Small intestine (tissue), 16 donors: ENCODE measurements at places on chromosomes 3 and 15. TPM values are rescaled to one million over a fixed set of nuclear protein-coding genes. Genes with fewer than 3 reads are reported as not detected.
A peak's percentile ranks its signal among the peaks of the same experiment; 100 is the strongest.

- H3K4me1 ChIP-seq = no peaks in the 10 kb centered on the region
- DNase-seq = no peak
- no peaks in the 10 kb centered on the region for H3K27me3 ChIP-seq
- no peak overlapping the region for H3K4me3 ChIP-seq
- H3K36me3 ChIP-seq = no peaks in the 10 kb centered on the region
- no peak overlapping the region for H3K27ac ChIP-seq
Observed at GRCh38 chr15:48765022-48765421, 45.8 kb downstream of the CEP152 start.

DNA sequence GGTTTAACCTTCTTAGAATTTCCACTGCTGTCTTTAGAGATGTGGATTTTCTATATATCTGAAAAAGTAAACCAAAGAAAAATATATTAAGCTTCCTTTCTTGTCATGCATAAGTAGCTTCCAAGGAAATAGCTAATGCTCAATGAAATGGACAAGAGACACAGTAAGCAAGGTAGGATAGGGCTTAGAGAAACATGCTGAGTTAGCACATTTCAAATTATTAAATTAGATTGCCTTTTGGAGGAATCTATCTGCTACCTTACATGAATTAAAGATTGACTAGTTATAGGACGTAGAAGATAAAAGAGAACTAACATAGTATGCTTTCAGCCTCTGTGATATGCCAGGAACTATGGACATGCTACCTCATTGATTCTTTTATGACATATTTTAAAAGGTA is 824.6 kb downstream of the TUSC7 start:
- no peaks in the 10 kb centered on the region for H3K36me3 ChIP-seq
- no peaks in the 10 kb centered on the region for H3K27me3 ChIP-seq
- no peak for DNase-seq
- no peak overlapping the region for H3K27ac ChIP-seq
- H3K4me1 ChIP-seq = no peaks in the 10 kb centered on the region

DNA sequence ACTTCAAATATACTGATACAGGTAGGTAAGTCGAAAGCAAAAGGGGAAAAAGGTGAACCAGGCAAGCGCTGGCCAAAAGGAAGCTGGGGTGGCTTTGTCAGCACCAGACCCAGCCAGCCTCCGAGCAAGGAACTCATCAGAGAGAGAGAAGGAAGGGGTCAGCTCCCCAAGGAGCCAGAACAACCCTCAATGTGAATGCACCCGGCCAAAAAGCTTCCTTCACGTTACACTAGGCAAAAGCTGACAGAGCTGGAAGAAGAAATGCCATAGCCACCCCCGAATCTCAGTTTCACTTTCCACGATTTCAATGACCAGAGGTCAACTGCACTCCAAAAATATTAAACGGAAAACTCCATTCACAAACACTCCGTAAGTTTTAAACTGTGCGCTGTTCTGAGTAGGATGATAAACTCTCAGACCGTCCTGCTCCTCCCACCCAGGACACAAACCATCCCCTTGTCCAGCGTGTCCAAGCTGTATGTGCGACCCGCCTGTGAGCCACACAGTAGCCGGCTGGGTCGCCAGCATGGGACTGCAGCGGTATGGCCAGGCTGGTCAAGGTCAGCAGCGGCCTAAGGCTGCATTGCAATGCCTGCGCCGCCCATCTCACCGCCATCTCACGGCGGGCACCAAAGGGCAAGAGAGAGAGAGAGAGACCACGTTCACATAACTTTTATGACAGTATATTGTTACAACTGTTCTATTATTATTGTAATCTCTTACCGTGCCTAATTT is 29.7 kb downstream of the CYFIP1 start:
- H3K4me3 ChIP-seq = no peak overlapping the region
- DNase-seq = no peak
- peak overlapping the region; percentile 41 for H3K27ac ChIP-seq
- no peaks in the 10 kb centered on the region for H3K36me3 ChIP-seq

GRCh38 chr3:155443815-155444214 is 150.3 kb upstream of the STRIT1 start:
- no peaks in the 10 kb centered on the region for H3K36me3 ChIP-seq
- no peak overlapping the region for H3K4me3 ChIP-seq
- no peaks in the 10 kb centered on the region for H3K27me3 ChIP-seq
- no peak overlapping the region for H3K27ac ChIP-seq
- no peak for DNase-seq
- H3K4me1 ChIP-seq = no peaks in the 10 kb centered on the region

Gene CX3CR1
- not detected for polyA plus RNA-seq
